ENCODE measurements at places on chromosomes 2 and 18.

GRCh38 chr2:42142547-42143184 lies 26.5 kb upstream of the EML4 start:
- DNase-seq, result no peak

DNA sequence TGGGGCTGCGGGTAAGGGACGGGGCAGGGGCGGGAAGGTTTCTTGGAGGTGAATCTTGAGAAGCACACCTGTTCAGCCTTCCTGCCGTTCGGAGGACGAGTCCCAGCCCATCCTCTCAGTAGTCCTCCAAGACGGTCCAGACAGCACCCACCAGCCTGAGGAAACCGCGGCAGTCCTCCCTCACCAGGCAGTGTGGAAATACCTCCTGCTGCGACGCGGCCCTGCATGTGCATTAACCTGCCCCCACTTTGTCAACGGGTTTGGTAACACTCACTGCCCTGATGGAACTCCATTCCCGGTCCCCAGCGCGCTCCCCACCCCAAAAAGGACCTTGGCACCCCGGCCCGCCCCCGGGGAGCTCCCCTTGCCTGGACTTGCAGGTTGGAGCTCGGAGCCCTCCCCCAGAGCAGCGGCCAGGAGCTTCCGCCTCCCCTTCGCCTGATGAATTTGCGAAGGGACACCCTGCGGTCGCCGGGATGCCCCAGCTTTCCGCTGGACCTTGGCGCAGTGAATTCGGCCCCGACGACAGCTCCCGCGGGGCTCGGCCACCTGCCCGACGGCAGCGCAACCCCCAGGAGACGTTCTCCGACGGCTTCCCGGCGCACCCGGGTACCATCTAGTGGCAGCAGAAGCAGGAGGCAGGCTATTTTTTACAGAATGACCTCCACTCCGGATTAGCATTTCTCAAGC lies 31.5 kb downstream of the ACVR1C start:
- peak; percentile 25 for DNase-seq

GRCh38 chr2:24919037-24919505 lies 966 bp downstream of the ADCY3 start:
- peak; percentile 39 for DNase-seq

DNA sequence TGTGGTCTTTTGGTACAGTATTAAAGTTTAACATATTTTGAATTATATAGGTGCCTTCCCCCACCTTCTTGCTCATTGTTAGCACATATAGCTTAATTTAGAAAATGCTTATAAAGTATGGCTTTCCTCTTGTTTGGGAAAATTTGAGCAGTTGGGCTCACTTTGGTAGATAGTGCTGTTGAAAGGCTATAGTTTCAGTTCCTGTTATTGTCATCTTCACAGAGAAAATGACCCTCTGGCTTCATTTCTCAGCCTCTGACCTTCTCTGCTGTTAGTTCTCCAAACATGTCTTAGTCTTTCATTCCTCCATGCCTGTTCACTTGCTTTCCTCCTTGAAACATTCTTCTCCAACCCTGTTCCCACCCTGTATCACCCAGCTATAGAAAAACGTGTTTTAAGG lies 200.6 kb downstream of the WDR7 start:
- no peak for DNase-seq

DNA sequence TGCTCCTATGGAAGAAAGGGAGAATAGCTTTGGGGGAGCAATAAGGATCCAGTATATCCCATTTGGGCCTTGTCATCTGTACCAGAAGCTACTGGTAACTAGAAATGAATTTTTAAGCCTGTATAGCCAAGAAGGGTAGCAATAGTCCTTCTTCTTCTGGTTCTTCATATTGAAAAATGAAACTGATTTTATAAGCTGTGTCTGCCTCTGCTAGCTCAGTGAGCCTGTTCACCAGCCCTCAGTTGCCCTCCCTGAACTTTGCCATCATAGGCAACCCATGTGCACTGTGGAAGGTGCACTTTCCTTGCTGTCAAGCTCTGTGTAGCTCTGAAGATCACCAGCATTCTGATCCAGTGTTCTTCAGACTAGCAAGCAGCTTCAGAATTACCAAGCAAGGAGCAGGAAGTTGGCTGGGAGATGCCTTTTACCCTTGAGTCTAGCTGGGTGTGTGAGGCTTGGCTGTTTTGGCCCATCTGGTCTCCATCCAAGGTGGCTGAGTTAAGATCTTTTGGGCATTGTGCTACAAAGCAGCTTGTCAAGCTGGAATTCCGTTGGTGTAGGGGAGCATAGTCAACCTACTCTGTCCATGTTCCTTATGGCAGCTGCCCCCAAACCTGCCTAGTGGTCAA lies 55.8 kb upstream of the MGAT5 start:
- DNase-seq, result no peak

GRCh38 chr2:101340141-101340551 lies 31.6 kb upstream of the RNF149 start:
- DNase-seq, result no peak

GRCh38 chr2:73266061-73266901 lies 18.0 kb downstream of the FBXO41 start:
- DNase-seq, result no peak

DNA sequence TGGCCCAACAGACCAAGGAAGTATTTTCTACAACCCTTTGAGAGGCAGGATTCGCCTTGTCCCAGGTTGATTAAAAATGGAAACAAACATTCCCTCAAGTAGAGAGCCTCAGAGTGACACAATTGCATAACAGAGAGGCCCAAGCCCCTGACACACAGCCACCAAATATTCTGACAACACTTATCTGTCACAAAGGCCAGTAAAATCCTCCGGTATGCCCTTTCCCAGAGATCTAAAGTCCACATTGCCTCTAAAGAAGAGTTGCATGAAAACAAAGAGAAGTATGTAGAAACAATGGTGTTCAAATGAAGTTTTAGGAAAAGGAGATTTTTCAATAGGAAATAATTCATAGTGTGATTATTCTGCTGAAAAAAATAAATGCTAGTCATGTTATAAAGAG lies 32.1 kb downstream of the DSEL start:
- no peak for DNase-seq

GRCh38 chr2:39484620-39485495 lies 47.8 kb upstream of the MAP4K3 start:
- DNase-seq, result no peak

DNA sequence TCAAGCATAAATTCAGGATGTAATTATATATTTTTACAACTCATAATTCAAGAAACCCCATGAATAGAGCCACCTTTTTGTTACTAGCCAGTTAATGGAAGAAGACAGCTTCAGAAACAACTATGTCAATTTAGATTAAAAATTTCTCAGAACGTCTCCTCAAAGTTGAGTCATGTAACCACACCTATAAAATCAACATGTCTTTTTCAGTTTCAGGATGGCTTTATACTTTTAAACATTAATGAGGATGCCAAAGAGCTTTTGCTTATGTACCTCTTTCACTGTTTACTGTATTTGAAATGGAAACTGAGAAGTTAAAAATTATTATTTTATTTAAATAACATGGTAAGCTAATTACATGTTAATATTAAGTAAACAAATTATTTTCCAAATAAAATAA lies 280.1 kb downstream of the PTH2R start:
- no peak for DNase-seq

GRCh38 chr2:104804148-104804890 lies 49.6 kb upstream of the POU3F3 start:
- no peak for DNase-seq

DNA sequence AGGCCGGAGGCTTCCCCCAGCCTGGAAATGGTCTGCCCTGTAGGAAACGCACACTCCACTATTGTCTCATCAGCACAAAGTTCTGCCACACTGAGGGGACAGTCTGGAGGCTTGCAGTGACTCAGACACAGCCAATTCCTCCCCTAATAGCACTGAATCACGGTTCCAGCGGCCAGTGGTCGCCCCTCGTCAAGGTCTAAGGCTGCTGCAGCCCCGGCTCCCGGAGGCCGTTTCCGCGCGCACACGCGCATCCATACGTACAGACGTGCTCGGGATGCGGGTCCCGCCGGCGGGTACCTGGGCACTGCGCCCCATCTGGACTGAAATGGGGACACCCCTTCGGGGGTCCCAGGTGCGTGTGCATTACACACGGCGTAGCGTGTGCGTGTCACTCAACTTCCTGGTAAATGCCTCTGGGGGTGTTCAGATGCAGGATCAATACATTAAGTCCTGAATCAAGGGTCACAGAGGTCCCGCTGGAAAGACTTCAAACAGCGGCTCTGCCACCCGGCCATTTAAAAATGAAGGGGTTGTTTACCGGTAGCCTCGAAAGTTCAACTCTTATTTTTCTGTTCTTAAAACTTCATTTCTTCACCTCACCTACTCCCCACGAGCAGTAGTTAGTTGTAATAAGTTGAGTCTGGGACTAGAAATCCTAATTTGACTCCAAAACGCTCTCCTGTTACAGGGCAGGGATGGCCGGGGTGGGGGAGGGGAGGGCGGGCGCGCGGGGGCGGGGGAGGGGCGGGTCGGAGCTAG lies 572 bp upstream of the ZNF516 start:
- DNase-seq, result no peak

GRCh38 chr18:45412577-45412976 lies 202.7 kb upstream of the SLC14A2 start:
- no peak for DNase-seq

DNA sequence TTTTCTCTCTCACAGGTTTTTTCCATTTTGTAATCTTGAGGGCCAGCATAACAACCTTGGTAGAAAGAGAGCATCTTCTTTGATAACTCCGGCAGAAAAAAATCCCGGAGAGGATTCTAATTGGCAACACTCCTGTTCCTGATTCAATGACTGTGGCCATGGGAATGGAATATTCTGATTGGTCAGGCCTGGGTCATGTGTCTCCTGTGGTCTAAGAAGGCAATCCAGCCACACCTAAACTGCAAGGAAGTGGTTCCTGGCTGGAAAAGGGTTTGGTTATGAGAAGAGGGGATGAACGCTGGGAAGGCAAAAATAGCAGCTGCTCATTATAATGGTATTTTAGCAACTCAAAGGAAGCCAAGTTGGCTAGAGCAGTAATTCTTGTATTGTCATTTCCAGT lies 24.8 kb upstream of the ZNF638 start:
- no peak for DNase-seq

DNA sequence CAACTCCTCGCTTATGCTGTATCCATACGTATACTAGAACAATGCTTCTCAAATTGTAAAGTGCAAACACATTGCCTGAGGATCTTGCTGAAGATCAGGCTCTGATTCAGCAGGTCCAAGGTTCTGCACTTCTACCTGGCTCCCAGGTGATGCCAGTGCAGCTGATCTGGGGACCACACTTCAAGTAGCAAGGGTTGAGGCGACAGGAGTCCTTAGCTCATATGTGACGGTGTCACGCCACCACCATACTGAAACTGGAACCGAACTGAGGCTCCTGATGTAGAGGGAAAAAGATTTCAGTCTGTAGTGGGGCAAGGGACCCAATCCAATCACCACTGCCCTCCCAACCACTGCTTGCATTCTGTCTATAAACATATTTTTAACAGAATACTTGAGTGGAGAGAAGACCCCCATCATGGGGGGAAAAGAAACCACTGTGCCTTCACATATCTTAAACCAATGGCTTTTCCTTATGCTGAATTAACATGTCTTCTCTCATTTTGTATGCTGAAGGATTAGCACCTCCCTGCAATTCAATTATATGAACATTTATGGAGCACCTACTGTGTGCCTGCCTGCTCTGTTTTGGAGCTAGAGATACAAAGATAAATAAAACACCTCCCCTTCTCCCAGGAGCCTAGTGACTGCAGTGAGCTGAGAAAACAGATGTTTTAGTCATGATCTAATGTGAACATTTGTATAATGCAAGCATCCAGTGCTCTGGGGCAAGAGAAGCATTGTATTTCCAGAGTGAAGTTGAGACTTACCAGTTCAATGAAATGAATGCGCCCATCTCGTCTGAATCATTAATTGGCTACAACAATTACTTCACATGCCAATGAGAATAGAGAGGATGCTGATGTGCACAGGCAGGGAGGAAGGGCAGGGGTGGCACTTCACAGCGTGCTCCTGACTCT lies 6.6 kb upstream of the ASAP2 start:
- DNase-seq, result no peak

DNA sequence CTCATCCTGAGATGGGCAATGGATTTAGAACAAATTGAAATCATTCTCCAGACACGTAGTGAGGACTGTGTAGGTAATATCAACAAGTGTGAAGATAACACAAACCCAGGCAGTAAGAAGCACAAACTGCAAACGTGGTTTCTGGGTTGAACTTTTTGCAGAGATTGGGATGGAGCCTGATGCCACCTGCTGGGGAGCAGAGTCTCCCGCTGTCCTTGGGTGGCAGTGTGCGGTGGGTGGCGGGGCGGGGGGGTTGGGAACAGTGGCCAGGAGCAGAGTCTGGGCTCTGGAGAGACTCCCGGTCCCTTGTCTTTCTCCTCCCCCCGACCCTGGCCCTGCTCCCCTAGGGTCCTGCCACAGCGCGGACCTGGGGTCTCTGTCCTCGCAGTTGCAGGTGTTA lies 19.5 kb downstream of the TRAF3IP1 start:
- no peak for DNase-seq

- no peak for DNase-seq
These were observed 115.1 kb upstream of the ST6GAL2 start for GRCh38 chr2:107001062-107001461.

- no peak for DNase-seq
These were observed at the start of gene ANTXR1 for GRCh38 chr2:69013142-69013839. Gene ANTXR1 (plus strand): TSS chr2:69013179. CDS start chr2:69013500, 321 bp downstream.

- no peak for DNase-seq
These were observed 9.5 kb downstream of the FASTKD2 start for GRCh38 chr2:206774871-206775270.

DNA sequence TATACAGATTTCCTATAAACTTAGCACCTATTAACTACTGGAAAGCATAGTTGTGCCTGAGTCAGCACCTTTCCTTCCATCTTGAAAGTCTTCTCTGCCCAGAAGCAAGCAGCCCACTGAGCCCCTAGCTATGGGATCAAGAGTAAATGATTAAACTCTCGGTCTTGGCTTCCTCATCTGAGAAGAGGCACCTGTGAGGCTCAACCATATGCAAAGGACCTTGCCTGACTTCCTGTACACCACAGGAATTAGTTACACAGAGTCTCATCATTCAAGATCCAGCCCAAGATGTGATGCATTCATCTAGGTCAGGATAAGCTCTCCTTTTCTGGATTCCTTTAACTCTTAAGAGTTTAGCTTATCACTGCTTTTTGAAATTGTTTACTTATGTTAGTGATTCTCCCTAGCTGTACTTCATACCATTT lies 96.0 kb downstream of the CDH2 start:
- DNase-seq, result no peak

DNA sequence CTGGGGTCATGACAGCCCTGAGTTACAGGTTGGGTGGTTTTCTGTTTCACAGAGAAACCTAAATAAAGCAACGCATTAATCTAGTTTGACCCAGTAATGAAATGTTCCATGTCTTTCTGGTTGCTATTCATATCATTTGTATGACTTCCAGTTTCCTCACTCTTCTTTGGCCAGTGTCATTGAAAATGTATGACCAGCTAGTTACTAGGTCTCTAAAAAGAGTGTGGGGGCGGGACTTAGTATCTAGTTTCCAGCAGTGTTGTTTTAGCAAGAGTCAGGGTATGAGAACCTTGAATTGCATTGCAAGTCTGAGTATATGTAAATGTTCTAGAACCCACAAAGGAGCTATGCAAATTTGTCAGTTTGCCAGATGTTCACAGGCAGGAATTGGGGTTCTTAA lies 47.7 kb downstream of the SLC9A2 start:
- DNase-seq, result no peak

Measured in T follicular helper cell (primary cell).